Inflammatory macrophage treated with lipopolysaccharide for 4 hours (primary cell): ENCODE measurements at places on chromosomes 7 and 10.

GRCh38 chr7:105020926-105021325 lies 6.9 kb downstream of the KMT2E start:
- DNase-seq, result peak; percentile 70

GRCh38 chr10:12909836-12910185 lies 91.7 kb downstream of the CCDC3 start:
- DNase-seq, result no peak

- DNase-seq, result no peak
Measured at GRCh38 chr10:86083664-86084175, 282.9 kb downstream of the GRID1 start.

- no peak for DNase-seq
Measured at GRCh38 chr7:55081068-55081467, 62.3 kb downstream of the EGFR start.

DNA sequence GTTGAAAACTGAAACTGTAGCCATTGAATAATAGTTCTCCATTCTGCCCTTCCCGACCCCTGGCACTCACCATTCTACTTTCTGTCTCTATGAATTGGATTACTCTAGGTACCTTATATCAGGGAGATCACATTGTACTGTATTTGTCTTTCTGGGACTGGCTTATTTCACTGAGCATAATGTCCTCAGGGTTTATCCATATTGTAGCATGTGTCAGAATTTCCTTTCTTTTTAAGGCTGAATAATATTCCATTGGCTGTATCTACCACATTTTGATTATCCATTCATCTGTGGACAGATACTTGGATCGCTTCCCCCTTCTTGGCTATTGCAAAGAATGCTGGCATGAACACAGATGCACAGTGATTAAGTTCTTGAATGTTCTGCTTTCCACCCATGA lies 107.4 kb downstream of the CDH23 start:
- DNase-seq, result peak; percentile 13

- DNase-seq, result peak; percentile 9
Measured at GRCh38 chr7:42074076-42074475, 162.9 kb downstream of the GLI3 start.

DNA sequence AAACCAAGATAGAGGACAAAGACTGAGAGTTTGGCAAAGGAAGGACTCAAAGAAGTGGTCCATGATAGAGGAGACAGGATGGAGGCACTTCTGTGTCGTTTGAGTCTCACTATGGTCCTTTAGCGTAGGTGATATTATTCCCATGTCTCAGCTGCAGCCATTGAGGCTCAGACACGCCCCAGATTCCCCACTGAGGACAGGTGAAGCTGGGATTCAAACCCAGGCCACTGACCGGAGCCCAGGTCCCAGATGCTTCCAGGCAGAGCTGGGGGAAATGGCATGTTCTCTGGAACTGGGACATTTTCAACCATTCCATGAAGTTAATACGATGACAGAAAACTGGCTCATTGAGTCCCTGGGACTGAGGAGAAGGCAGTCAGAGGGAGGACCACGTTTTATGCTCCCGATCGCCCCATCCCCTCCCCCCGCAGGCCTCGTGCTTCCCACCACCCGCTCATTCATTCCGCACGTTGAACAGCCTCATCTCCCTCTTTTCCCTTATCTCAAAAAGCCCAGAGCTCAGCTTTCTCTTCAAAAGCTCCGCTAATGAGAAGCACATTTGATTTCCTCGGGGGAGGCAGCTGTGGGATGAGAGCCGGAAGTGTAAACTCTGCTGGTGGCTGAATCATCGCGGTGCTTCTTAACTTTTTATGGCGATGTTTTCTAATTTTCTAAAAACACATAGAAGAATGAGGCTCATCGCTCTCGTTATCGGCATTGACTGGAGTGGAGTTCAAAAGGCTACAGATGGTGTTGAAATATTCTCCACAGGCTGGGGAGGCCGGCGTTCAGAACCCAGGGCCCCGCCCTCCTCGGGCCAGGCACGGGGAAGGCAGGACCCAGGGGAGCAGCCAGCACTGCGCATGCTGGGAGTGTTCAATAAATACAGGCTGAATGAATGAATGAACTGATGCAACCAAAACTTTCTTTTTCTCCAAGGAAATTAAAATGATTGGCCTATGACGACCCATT lies 64.0 kb downstream of the OAT start:
- DNase-seq, result peak; percentile 50

DNA sequence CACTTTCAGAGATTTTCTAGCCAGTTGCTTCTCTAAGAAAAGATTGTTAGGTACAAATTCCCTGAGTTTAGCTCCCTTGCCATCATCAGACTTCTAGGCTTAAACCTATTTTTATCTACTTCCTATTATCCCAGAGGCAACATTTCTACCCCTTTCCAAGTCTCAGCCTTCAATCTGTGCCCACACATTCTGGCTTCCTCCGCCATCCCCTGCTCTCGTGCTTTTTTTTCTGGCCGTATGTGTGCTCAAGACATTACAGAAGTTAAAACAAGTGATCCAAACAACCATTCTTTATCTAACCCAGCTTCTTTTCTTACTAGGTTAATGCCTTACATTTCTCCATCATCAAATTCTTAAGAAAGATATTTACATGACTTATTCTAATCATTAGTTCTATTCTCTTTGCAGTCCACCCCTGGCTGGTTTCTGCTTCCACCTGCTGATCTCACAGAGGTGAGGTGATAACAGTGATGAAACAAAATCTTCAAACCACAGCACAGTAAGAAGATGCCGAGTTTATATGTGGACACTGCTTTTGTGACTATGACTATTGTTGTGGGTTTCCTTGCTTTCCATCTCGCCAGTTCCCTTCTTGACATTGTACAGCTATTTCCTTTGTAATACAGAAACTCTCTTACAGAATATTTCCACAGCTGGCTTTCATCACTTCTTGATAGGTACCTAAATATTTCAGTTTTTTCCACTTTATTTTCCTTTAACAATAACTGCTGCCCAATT lies 18.3 kb upstream of the CDK6 start:
- DNase-seq, result no peak

DNA sequence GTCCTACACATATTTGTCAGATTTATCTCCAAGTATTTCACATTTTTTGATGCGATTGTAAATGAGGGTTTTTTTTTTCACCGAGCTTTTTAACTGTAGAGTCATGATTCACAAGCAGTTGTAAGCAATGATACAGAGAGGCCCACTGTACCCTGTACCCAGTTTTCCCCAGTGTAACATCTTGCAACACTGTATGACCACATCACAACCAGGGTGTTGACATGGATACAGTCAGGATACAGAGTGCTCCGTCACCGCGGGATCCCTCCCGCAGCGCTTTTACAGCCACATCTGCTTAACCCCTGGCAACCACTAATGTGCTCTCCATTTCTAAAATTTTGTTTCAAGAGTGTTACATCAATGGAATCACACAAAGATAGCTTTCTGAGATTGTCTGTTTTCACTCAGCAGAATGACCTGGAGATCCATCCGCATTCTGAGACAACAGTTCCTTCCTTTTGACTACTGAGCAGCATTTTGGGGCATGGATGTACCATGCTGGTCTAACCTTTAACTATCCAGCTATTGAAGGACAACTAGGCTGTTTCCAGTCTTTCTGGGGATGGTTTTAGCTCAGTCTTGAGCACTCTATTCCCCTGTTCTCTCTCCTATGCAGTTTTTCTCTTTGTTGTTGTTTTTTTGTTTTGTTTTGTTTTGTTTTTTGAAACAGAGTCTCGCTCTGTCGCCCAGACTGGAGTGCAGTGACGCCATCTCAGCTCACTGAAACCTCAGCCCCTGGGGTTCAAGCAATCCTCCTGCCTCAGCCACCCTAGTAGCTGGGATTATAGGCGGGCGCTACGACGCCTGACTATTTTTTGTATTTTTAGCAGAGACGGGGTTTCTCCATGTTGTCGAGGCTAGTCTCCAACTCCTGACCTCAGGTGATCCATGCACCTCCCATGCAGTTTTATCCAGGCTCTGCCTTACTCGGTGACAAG lies 25.9 kb downstream of the GPRIN2 start:
- no peak for DNase-seq

- DNase-seq, result no peak
Measured at GRCh38 chr7:82289152-82289535, 154.4 kb downstream of the CACNA2D1 start.

DNA sequence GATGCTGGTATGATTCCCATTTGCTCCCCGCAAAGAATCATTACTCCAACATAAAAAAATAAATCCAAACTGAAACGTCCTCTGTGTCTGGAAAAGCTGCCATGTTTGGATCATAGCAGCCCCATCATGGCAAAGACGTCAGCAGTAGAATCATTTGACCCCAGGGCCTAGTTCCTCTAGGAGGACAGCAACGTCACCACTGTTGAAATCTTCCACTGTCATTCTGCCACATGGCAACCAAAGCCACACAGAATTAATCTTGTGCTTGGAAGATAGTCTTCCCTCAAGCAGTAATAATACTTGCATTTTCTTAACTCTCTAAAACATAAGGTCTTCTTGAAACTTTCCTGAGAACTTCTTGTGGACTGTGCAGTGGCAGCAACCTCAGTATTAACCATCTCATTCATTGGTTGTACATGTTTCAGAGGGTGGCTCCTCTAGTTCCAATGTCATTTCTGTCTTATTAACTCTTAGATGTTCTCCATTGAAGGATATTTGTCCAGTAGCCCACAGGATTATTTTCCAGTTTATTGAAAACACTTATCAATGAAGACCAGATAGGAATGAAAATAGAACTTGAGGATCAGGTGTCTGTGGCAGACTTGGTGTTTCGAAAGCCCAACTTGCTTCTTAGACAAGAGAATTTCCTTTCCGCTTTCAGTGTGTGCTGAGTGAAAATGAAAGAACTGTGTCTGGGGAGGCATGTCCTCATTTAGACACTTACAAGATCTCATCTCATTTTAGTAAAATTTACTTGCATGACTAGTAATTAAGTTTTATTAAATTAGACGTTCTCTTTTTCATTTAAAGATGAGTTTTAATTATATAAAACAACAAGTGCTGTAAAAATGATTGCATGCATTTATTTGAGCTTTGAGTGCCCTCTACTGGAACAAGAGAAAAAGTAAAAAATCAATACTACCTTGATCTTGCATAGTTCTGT lies 28.9 kb upstream of the INHBA start:
- DNase-seq, result peak; percentile 97

- DNase-seq, result no peak
Measured at GRCh38 chr10:28294169-28294532, 8.7 kb downstream of the MPP7 start.

- no peak for DNase-seq
Measured at GRCh38 chr10:54826994-54827560, 26.0 kb upstream of the PCDH15 start.

- no peak for DNase-seq
Measured at GRCh38 chr10:16519908-16520861, 1.5 kb downstream of the C1QL3 start.

- peak; percentile 81 for DNase-seq
Measured at GRCh38 chr7:16420649-16421332, 547 bp downstream of the CRPPA start.

DNA sequence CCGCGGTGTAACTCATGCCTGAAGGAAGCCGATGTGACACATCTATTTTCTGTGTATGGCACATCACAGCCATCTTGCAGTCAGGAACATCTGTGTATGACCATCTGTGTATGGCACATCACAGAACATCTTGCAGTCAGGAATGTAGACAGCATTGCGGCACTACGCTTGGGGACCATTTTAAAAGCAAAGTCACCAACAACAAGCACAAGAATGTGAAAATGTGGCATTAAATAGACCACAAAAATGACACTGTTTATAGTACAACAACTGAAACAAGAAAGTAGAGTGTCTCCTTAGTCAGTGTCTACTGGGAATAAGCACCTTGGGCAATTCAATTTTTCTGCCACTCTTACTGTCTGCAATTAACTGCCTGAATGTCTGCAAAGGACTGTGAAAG lies 124.4 kb downstream of the HGF start:
- no peak for DNase-seq

GRCh38 chr7:34552502-34552901 lies 105.5 kb upstream of the NPSR1 start:
- no peak for DNase-seq

GRCh38 chr7:144854839-144855424 lies 19.1 kb upstream of the TPK1 start:
- peak; percentile 21 for DNase-seq

GRCh38 chr7:7920056-7920455 lies 48.5 kb upstream of the GLCCI1 start:
- DNase-seq, result no peak

GRCh38 chr10:33295851-33296250 lies 38.6 kb downstream of the NRP1 start:
- DNase-seq, result no peak

GRCh38 chr10:119691726-119692125 lies 34.1 kb upstream of the INPP5F start:
- DNase-seq, result no peak

GRCh38 chr10:23065181-23065948 lies 30.0 kb upstream of the MSRB2 start:
- no peak for DNase-seq

GRCh38 chr10:98096731-98097130 lies 37.7 kb upstream of the R3HCC1L start:
- DNase-seq, result no peak

DNA sequence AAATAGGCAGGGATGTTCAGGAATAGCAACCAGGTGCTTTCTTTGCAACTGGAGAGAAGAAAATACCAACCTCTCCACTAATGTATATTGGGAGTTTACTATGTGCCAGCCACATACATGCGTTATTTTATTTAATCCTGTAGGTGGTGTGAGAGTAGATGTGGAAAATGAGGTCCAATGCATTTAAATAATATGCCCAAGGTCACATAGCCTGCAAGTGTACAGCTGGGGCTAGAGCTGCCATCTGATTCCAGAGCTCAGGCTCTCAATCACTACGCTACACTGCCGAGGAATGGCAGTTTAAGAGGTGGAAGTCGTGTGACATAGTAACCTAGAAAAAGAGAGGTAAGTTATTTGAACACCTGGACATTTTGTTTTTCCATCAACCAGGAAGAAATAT lies 277.0 kb downstream of the EXOC4 start:
- DNase-seq, result no peak

DNA sequence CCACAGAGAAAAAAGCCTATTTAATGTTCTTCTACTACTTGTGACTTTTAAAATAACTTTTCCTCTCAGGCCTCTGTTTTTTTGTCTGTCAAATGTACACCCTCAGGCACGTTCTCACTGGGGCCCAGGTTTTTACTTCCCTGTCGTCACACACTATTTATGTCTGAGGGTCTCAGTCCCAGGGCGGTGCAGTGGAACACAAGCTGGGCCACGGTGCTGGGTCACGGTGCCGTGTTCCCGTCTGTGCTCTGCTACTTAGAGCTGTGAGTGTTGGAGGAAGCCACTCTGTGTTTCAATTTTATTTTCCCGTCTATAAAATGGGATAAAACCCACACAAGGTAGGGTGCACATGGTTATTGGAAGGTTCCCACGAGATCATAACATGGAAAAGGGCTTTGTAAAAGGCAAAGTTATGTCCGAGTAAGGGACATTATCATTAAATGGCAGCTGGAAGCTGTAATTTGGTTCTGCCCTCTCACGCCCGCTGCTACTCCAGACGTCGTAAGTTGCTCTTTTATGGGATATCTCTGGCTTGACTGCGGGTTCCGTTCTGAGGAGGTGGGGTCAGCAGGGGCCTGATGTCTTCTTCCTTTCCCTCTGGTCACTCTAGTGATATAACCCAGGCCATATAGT lies 25.2 kb downstream of the ZNF775 start:
- DNase-seq, result no peak
